ENCODE measurements at places on chromosomes 5 and 9.

DNA sequence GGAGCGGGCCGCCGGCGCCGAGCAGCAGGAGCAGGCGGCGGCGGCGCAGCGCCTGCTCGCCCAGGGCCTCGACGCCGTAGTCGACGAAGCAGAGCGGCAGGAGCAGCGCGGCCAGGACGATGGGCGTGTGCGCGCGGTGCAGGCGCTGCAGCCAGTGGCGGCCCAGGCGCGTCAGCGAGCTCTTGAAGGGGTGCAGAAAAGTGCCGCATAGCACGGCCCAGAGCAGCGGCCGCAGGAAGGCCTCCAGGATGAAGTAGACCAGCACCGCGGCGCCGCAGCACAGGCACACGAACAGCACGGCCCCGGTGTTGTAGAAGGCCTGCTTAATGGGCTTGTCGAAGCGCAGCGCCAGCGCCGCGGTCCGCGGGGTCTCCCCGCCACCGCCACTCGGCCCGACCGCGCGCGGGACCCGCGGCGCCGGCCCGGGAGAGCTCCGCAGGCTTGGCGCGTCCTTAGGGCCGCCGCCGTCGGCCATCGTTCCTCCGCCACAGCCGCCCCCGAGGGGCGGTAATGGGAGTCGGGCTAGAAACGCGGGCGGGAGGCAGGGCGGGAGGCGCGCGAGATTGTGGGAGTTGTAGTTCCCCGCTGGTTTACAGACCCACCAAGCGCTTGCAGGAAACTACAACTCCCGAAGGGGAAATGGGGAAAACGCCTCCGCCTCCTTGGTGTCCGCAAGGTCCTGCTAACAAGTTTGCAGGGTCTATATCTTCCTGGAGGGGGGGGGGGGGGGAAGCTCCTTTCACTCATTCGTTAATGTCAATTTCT is at the start of gene TMEM245:
Gene TMEM245, minus strand, starts transcription at position 509 of the 765 bp plus-strand sequence. Its CDS starts 34 bp downstream, at position 475.
- DNase-seq: peak; percentile 93

DNA sequence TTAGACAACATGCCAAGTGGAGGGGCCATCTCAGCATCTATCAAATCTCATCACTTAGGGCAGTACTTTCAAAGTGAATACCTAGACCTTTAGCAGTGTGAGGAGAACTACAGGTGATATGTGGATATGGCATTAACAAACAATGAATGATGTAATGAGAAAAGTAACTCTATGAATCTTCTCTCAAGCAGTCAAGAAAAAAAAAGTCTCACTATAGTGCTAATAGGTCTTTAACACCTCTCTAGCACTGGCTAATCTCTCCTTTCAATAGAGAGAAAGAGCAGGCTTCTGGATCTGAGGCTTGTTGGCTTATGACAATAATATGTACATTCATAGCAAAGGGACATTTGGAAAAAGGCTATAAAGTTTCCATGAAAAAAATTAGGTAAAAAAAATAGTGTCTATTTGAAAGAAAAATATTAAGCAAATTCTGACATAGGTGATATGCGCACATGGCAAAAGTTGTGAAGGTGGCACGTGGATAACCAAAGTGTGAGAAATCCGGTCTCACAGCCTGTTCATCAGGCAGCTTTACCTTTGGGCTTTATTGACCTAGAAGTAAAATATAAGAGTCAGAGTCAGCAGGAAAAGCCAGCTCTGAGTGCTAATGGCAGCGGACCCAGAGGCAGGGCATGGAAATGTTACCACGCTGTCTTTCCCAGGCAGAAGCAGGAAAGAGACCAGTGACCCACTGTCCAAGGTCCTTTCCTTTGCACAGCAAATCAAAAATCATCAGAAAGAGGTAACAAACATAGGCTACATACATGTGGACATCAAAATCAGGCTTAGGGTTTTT is 203.4 kb downstream of the EFNA5 start:
- DNase-seq: no peak

- DNase-seq: no peak
Measured at GRCh38 chr9:137161558-137162486, 8.0 kb downstream of the LRRC26 start.

DNA sequence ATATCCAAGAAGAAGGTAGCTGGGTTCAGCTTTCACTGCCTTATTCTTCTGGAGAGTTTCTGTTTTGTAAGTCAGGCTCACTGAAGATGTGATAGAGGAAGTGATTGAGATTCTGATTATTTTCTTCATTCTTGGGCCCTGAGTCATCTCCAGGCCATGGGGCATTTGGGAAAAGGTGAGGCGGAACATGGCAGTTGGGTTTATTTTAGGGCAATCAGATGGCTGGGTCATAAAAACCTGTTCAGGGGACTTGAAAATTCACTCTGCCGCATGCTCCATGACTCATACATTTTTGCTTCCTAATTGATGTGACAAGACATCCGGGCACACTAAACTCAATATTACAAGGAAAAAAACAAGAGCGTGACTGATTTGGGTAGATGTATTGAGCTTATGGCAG is 265.7 kb upstream of the KLF4 start:
- DNase-seq: no peak

- peak; percentile 4 for DNase-seq
Measured at GRCh38 chr5:53482717-53483638, 2.5 kb downstream of the FST start.

GRCh38 chr5:146254223-146254622 is 50.8 kb downstream of the RBM27 start:
- no peak for DNase-seq

DNA sequence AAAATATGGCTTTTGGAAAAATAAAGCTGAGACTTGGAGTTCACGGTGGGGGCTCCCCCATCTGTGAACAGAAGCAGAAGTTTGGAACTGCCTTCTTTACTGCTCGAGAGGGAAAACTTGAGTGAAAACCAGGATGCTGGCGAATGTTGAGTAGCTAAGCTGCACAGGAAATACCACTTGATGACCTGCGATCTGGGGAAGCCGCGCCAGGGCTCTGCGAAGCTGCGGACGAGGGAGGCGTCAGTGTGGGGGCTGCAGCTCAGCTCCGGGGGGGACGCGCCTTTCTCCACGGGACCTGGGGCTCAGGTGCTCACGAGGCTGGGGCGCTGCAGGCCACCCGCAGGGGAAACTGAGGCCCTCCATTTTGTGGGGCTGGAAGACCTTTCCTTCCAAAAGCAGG is 62.3 kb downstream of the TENT4A start:
- DNase-seq: no peak

DNA sequence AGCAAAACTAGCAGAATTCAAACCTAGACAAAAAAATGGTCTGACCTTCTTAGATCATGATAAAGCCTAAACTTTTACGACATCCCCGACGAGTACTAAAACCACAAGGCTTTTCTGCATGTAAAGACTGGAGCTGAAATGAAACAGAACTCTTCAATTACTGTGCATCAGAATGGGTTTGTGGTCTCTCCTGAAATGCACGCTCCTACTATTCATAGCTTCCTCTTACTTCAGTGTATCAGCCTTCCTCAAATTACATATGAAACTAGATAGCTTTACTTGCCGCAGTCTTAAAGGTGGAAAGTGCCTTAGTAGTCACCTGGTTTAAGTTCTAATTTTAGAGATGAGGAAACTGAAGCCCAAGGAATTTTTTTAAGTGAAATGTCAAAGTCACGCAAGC is 24.6 kb upstream of the MED10 start:
- DNase-seq: no peak

Measured in effector CD4-positive, alpha-beta T cell (primary cell).